NCI-H1436 treated with DMSO at 0.1 percent for 48 hours (cell line): ENCODE measurements at places on chromosomes 11 and 22.

DNA sequence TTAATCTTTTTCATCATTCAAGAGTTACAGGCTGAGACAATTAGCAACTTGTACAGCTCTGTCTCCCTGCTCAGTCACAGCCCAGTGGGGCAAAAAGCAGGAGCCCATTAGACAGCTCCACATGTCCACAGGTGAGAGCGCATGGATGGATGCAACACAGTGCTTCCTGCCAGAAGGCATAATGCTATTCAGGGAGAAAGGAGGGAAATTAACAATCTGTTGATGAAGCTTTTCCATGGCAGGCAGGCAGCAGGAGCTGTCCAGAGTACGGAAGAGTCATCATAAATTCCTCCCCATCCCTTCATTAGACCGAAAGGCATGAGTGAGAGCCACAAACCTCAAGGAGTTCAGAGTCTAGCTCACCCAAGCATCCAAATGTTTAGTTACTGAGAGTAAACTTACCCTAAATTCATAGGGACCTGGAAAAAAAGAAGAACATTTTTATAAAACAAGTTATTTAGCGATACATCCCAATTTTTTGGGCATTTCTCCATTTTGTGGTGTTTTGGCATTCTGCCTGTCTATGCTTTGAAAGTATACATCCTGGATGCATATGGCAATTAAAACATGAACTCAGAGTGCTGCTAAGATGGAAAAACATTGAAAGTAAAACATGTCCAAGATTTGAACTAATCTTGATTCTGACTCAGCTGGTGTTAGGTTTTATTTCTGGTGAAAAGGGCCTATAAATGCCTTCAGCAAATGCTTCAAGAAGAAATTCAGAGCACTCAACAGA, 428.1 kb downstream of the OPCML start:
- DNase-seq, result no peak

GRCh38 chr11:2835296-2835695, 50.3 kb downstream of the CDKN1C start:
- DNase-seq, result no peak

- no peak for DNase-seq
These were observed 24.5 kb upstream of the BLID start for GRCh38 chr11:122140500-122140899.

DNA sequence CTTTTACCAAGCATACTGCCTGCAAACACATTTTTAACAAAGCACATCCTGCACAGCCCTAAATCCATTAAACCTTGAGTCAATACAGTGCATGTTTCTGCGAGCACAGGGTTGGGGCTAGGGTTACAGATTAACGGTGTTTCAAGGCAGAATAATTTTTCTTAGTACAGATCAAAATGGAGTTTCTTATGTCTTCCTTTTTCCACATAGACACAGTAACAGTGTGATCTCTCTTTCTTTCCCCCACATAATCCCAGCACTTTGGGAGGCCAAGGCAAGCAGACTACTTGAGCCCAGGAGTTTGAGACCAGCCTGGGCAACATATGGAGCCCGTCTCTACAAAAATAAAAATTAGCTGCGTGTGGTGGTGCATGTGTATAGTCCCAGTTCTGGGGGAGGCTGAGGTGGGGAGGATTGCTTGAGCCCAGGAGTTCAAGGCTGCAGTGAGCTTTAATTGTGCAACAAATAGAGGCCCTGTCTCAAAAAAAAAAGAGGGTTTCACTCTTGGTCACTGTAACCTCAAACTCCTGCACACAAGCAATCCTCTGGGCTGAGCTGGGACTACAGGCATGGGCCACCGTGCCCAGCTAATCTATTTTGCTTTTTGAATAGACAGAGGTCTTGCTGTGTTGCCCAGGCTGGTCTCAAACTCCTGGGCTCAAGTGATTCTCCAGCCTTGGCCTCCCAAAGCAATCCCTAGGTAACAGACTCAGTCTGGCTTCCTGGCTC, 19.7 kb upstream of the SLC3A2 start:
- no peak for DNase-seq

- no peak for DNase-seq
These were observed 56.6 kb upstream of the UBASH3B start for GRCh38 chr11:122598971-122599370.

GRCh38 chr11:93570759-93571413, 27.7 kb upstream of the SMCO4 start:
- DNase-seq, result no peak

GRCh38 chr11:109971184-109971523, 122.0 kb upstream of the ZC3H12C start:
- DNase-seq, result peak; percentile 30
